ENCODE measurements at places on chromosomes 1 and 21. TPM values are rescaled to one million over a fixed set of nuclear protein-coding genes. Genes with fewer than 3 reads are reported as not detected.

DNA sequence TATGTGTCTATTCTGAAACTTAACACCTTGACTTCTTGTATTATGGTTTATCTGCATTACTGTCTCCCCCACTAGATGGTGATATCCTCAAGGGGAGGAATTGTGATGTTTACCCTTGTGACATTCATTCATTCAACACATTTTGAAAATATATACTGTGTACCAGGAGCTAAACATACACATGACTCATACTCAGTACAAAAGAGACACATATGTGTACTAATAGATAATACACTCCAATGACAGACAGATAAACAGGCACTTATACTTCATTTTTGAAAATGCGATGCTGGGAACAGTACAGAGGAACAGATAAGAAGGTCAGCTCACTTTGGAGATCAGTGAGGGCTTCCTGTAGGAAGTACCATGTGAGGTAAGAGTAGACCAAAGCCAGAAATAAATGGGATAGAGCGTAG, 8.9 kb upstream of the RAB3GAP2 start:
- no peak for DNase-seq

Gene ALX3
- total RNA-seq: not detected

GRCh38 chr1:74775735-74776134, 42.8 kb downstream of the TYW3 start:
- DNase-seq: no peak

Gene KRTAP7-1
- not detected for total RNA-seq

GRCh38 chr1:246516126-246516525, 9.0 kb upstream of the SMYD3 start:
- no peak for DNase-seq

DNA sequence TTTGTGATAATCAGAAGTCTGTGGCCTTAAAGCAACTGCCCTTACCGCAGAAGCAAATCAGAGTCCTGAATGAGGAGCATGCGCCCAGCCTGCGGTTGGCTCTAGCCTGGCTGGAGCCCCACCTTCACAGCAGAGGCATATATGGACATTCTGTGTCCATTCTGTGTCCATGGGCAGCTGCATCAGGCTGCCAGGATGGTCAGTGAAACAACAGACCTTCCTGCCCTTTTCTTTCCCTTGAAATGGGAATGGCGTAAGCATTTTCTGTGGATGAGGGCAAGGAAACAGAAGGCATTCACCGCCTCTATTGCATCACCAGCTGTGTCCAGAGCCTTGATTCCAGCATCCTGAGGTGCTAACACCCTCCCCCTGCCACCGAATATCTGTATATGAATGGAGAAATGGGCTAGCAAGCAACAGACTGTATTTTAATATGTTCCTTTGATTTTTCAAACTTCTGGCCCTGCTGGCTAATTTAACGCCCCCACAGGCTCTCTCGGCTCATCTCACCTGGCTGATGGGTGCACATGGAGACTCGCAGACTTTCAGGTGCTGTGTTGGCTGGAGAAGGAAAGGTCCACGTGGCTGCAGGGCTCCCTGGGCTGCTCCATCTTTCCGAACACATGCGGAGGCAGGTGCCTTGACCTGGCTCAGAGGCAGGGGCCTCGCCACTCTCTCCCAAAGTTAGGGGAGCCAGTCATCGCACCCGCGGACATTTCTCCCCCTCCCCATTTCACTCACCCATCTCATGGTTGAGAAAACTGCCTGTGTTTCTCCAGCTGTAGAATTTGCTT, 159.2 kb downstream of the GALNT2 start:
- no peak for DNase-seq

GRCh38 chr1:146035048-146035423, 13.5 kb upstream of the HJV start:
- no peak for DNase-seq
